GM20000 (cell line): ENCODE measurements at places on chromosomes 7 and 10.

DNA sequence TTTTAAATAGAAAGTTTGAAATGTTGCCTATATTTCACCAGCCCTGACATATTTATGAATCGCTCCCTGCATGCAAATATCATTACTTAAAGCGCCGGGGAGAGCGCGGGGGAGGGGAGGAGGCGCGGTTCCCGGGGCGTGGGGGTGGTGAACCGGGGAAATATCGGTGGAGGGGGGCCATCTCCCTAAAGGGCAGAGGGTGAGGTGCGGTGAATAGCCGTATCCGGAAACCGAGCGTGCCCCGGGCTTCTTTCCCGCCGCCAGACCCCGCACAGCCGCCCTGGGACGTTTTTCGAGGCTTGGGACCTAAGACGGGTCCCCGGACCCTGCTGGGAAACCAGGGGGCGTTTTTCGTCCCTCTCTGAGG is 6.9 kb upstream of the ZNF503 start:
- DNase-seq = peak; percentile 52

GRCh38 chr10:48241332-48241731 is 33.2 kb downstream of the FRMPD2 start:
- DNase-seq = no peak

- no peak for DNase-seq
These were observed 282.0 kb upstream of the ADARB2 start for GRCh38 chr10:2019281-2019680.

DNA sequence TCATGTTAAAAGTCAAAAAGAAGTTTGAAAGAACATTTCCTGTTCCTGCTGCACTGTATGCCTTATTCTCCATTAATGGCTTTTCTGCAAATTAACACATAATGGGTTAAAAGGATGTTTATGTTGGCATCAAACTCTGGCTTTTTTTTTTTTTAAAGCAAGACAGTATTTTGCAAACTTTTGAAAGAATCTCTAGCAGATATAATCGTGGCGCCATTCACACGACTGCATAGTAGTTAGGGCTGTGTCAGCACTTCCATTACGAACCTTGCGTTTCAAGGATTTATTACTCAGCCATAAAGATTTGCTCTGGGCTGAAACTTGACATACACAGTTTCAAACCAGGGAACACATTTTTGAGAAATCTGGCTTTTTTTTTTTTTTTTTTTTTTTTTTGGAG is 207.8 kb downstream of the DYNC1I1 start:
- no peak for DNase-seq

DNA sequence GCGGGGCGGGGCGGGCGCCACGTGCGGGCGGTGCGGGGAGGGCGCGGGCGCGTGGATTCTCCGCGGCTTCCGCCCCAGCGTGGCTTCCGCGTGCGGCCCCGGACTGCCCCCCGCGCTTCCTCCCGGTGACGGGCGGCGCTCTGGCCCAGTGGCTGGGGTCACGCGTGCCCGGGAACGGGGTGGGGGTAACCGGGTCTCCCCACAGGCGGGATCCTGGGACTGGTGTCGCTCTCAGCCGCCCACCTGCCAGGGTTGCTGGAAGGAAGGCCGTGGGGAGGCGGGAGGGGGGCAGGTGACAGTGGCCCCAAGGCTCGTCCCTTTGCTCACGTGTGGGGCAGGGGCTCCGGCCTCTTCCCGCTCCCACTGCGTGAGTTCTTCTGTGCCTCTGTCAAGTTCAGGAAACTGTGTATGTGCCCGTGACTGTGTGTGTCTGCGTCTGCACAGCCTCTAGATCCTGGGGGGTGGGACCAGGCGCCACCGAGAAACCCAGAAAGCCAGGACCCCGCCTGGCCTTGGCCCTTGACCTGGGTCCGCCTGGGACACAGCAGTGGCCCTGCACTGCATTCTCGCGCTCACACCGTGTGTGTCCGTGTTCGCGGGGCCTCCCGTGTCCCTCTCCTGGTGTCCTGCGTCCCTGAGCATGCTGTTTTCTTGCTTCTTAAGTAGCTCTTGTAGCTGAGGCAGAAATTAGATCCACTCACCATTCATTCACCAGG is 919 bp downstream of the MAFK start:
- no peak for DNase-seq

DNA sequence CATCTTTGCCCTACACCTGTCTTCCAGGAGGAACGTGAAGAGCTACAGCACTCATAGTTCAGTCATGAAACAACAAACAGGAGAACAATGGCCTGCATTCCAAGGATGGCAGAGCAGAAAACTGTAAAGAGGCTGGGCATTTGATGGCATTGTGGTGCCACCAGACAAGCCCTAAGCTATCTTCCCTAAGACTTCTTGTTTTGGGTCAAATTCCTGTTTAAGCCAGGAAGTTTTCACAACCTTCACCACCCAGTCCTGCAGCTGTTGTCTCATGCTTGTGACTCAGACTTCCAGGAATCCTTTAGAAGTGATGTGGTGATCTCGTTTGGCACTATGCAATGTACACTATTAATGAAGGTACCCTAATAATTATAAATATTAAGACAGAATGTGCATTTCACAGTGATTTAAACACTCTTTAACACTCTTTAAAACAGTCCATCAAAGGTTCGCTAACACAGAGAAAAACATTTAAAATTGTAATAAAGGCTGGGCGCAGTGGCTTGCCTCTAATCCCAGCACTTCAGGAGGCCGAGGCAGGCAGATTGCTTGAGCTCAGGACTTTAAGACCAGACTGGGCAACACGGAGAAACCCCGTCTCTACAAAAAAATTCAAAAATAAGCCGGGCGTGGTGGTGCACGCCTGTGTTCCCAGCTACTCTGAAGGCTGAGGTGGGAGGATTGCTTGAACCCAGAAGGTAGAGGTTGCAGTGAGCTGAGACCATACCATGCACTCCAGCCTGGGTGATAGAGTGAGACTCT is 2.7 kb upstream of the HERPUD2 start:
- DNase-seq = no peak

GRCh38 chr10:523925-524324 is 165.5 kb downstream of the DIP2C start:
- DNase-seq = no peak

GRCh38 chr10:62810156-62810902 is 5.8 kb downstream of the ADO start:
- DNase-seq = no peak

DNA sequence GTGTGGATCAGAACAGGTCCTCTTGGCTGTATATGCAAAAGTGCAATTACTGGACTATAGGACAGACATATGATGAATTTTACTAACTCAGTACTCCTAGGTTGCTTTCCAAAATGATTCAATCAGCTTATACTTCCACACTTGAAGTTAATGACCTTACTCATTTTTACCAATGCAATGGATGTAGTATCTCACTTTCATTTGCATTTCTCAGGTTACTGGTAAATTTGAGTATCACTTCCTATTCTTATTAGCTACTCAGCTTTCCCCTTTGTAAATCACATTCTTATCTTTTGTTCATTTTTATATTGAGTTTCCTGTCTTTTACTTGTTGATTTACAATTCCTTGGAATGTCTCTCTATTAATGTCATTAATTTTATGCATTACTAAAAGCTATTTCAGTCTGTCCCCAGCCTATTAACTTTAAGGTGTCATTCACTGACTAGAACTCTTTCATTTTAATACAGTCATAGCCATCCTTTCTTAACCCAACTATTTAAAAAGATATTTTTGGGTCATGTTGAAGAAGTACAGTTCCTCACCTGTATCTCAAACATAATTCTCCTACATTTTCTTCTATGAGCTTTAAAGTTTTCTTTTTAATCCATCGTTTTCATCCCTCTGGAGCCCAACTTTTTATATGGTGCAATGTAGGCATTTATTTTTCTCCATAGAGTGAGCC is 88.6 kb downstream of the VIM start:
- peak; percentile 3 for DNase-seq

DNA sequence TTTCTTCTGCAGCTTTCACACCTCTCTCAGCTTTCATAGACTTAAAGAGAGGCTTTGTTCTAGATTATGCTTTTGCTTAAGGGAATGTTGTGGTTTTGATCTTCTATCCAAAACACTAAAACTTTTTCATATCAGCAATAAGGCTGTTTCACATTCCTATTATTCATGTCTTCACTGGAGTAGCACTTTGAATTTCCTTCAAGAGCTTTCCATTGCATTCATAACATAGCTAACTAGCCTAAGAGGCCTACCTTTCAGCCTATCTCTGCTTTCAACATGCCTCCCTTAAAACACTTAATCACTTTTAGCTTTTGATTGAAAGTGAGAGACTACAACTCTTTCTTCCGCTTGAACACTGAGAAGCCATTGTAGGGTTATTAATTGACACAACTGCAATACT is 1117.0 kb upstream of the PHF14 start:
- no peak for DNase-seq

DNA sequence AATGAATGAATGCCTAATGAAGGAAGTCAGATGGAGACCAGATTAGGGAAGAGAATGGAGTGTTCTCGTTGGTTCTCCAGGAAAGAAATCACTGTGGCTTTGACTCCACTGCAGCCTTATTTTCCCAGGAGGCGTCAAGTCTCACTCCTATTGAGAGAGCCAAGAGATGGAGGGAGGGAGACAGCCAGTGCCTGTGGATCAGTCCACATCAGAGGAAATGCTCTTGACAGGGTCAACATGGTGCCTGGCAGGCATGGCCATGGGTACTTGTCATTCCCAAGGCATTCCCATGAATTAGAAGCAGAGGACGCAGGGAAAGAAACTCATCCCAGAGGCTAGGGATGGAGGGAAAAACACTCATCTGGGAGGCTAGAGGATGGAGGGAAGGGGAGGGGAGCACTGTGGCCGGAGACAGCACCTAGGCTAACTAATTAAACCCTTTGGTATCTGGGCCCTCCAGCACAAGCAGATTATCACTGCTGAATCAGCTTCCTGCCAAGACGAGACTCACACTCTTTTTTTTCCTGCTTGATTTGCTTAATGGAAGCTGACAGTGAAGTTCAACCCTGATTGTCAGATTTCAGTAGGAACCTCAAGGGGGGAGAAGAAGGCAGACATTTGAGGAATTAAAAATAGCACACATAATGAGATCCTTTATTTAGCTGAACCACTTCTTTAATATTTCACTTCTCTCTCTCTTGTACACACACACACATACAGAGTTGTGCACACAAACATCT is 1233.2 kb upstream of the AUTS2 start:
- no peak for DNase-seq

DNA sequence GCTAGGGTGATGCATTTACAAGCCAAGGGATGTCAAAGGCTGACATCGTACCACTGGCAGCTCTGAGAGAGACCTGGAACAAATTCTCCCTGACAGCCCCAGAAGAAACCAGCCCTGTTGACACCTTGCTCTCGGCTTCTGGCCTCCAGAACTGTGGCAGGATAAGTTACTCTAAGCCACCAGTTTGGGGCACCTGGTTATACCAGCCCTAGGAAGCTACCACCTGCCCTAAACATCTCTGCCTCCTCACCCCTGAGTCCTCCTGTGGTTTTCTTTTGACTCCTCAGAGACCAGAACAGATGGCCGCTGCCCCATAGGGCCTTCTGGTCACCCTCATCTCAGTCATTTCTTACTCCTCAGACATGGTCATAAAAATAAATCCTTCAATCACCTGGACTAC is 107.4 kb downstream of the CPXM2 start:
- no peak for DNase-seq

- no peak for DNase-seq
These were observed 120.1 kb downstream of the SVOPL start for GRCh38 chr7:138581065-138581464.

GRCh38 chr7:123979876-123980275 is 53.0 kb downstream of the TMEM229A start:
- no peak for DNase-seq

GRCh38 chr7:70356085-70356786 is 758.0 kb downstream of the AUTS2 start:
- DNase-seq = no peak

GRCh38 chr10:68870545-68871104 is 30.5 kb upstream of the DDX50 start:
- no peak for DNase-seq

DNA sequence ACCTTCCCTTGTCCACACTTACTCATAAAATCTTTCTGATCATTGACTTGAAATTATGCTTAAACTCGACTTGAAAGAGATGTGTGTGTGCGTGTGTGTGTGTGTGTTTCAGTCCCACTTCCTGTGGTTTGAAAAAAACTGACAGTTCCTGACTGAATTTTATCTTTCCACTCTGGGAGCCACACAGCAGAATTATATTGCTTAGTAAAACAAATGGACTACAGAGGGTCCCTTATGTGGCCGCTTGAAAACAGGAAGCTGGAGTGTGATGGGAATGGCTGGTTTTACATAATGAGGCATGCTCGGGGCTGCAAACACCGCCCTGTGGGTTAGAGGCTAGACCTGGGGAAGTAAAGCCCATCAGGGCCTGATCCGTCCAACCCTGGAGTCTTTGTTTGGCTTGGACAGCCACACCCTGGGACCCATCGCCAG is 54.8 kb downstream of the LYZL1 start:
- DNase-seq = no peak

GRCh38 chr7:101743241-101743994 is 74.0 kb upstream of the CUX1 start:
- peak; percentile 81 for DNase-seq

DNA sequence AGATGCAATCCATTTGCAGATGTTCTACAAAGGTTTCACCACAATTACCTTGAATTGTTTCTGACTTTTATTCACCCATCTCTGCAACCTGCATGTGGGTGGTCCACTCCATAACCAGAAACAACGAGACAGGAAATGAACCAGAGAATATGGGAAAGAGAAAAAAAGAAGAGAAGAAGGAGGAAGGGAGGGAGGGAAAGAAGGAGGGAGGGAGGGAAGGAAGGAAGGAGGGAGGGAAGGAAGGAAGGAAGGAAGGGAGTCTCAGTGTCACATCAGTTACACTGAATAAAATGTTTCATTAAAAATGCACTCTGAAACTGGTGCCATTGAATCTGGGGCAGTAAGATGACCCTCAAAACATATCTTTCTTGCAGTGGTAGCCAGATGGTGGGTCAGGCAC is 301.3 kb upstream of the MGMT start:
- DNase-seq = no peak

DNA sequence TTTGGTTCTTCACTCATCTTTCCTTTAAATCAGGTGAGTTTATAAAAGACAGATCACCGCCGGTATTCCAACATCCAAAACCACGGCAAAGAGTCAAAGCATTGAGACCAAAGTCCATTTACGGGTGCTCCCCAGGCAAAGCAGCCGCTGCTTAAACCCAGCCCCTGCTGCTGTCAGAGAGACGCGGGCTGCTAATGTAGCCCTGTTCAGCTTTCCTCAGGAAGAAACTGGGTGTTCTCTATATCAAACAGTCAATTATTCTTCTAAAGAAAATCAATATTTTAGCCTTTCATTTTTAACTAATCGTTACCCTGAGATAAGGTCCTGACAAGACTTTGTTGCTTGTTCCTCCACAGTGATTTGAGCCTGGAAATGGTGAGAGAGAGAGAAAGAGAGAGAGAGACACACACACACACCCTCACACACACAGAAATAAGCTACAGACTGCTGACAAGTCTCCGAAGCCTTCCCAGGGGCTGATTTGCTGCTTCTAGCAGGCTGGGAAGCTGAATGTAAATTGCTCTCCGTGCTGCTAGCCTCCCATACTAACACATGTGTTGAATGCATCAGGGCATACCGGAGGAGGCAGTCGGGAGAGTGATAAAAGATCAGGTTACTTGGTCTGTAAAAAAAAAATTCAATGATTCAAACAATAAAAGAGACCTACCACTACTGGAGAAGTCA is 183.0 kb upstream of the ANK3 start:
- DNase-seq = no peak
